ENCODE measurements at places on chromosomes 6 and 20. TPM values are rescaled to one million over a fixed set of nuclear protein-coding genes. Genes with fewer than 3 reads are reported as not detected.

The CTAGE9 gene
- not detected for polyA plus RNA-seq

- DNase-seq: no peak
These were observed 296.9 kb upstream of the SGK1 start for GRCh38 chr6:134614606-134615485.

DNA sequence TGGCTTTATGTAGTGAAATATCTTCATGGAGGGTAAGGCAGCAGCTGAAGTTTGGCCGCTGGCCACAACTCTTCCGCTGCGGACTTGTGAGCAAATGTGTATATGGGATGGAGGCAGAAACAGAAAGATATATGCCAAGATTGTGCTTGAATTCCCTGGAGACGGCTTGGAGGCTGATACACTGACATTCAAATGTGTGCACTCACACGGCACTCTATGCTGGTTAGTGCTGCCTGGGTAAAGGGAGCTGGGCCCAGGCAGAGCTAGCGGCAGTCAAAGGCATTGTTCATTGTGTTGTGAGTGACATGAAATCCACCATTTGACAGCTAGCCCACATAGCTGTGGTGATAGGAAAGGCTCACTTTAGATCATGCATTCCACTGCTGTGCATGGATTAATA, 202.7 kb downstream of the CLIC5 start:
- DNase-seq: no peak

DNA sequence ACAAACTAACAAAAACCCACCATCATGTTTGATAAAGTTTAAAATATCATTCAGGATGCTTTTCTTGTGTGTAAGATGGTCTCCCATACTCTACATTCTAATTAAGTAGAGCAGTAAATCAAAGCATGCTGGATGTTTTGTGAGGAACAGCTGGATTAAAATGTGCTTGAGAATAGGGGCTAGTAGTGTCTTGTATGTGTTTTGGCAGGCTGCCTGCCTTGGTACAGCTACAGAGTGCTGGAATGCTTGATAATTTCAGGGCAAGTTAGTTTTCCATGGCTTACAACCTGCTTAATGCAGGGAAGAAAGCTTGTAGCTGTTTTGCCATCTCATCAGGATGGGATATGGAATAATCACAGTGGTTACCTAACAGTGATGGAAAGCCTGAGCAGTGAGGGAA, 636.6 kb upstream of the MMS22L start:
- DNase-seq: no peak
